Natural killer cell (primary cell): ENCODE measurements at places on chromosomes 13 and 19. TPM values are rescaled to one million over a fixed set of nuclear protein-coding genes. Genes with fewer than 3 reads are reported as not detected.

DNA sequence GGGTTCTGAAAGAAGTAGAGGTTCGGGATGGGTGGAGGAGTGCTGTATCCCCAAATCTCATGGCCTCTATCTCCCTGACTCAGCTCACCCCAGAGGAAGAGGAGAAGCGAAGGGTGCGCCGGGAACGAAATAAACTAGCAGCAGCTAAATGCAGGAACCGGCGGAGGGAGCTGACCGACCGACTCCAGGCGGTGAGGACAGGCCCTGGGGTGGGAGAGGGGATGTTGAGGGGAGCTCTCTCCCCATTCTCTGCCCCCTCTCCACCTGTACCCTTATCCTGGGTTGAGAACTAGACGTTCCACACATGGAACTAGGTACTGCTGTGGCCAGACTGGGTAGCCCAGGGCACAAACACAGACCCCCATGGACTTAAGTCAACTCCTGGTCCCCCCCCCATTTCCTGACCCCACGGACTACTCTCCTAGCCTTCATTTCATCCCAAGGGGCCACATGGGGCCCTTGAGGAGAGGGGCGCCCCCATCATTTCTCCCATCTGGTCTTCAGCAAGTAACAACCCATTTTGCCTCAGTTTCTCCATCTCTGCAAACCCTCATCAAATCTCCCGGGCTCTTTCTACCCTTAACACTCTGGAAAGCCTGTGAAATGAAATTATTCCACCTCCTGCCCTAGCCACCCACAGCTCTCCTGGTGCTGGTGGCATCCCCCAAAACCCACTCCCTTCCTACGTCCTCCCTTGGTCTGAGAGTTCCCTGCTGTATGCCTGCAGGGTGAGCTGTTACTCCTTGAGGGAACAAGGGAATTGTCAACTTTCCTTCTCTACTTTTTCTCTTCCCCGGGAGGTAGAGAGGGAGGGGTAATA lies 3.5 kb downstream of the FOSB start:
- DNase-seq = no peak

DNA sequence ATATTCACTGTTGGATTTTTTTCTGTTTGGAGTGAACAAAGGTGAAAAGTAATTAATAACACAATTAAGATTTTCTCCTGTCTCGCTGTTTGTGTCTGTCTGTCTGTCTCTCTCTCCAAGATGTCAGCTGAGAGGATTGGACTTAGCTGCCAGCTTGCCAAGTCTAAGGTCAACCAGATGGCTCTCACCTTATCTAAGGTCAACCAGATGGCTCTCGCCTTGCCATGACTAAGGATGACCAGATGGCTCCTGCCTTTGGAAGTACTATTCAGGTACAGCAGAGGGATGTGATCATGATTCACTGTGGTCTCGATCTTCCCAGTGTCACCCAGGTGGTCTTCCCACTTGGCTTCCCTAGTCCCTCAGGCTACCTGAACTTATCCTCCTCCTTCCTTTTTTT lies 1436.4 kb downstream of the UQCRFS1 start:
- no peak for DNase-seq

ATP4B gene
- not detected for total RNA-seq

PGLYRP2 gene
- total RNA-seq = not detected

ZNF543 gene
- 4.7 TPM for total RNA-seq

CYP4F8 gene
- total RNA-seq = not detected

GRCh38 chr19:33809960-33810359 lies 13.3 kb downstream of the KCTD15 start:
- DNase-seq = no peak

KBTBD6 gene
- total RNA-seq = 3.1 TPM

GRCh38 chr19:43784241-43784980 lies 3.6 kb upstream of the KCNN4 start:
- no peak for DNase-seq

TMC4 gene
- total RNA-seq = 7.5 TPM

CACNG6 gene
- not detected for total RNA-seq

DNA sequence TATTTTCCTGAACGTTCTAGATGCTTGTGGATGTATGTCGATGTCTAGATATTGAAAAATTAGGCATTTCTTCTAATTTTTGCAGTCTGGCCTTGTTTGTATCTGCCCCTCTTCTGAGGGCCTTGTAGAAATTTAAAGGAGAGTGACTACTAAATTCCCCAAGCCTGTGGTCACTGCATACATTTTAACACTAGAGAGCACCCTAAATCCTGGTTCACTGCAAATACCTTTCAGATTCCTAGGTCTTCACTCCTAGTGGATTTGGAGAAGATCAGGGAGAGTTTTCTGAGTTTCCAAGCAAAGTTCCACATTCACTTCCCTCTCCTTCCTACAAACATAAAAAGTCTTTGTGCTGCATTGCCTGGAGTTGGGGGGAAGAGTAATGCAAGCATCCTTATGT lies 1272.5 kb downstream of the OLFM4 start:
- no peak for DNase-seq

- no peak for DNase-seq
Observed at GRCh38 chr13:110639935-110640334, 24.6 kb downstream of the NAXD start.

DNA sequence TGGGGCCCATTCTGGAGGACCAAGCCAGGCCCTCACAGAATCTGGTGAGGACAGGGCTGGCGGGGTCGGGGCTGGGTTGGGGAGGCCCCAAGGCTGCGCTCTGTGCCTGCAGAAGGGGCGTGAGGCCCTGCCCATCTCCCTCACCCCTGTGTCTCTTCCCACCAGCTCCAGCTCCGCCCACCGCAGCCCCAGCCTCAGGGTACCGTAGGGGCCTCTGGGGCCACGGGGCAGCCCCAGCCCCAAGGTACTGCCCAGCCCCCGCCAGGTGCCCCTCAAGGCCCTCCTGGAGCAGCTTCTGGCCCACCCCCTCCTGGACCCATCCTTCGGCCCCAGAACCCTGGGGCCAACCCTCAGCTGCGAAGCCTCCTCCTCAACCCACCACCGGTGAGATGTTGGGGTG lies 15.4 kb upstream of the PTOV1 start:
- DNase-seq = no peak

DNA sequence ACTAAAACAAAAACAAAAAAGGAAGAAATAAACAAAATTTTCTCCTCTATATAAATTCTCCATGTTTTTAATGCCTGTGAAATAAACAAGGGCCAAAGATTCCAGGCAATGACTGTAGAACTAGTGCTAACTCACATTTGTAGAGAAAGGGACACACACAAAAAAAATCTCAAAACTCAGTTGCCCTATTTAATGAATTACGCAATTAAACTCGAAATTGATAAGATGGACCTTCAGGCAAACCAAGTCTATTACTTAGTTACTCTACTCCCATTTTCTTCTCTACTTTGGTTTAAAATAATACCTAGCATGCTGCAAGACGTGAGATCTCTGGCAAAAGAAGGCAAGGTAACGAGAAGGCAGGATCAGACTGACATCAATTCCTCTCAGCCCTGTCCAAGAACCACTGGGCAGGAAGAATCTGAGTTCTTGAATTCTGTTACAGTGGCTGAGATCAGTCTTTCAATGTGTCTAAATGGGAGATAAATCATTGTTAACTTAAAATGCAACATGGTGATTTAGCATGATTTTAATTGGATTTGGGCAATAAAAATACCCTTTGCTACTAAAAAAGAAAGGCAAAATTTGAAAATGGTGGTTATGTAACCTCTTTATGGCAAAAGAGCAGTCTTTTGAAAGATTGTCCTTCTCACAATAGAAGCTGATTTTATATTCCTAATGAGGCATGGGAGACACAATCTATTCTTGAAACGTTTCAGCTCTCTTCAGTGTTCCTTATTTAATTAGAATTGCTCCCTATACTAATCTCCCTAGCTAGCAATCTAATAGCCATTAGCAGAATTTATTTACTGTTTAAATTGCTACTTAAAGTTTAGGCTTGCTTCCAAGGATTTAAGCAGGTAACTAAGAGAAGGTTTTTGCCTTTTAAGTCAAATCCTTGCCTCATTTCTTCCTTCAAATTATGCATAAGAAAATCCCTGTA lies 25.9 kb downstream of the SPRY2 start:
- DNase-seq = no peak

MCF2L gene
- total RNA-seq = 3.0 TPM

DNA sequence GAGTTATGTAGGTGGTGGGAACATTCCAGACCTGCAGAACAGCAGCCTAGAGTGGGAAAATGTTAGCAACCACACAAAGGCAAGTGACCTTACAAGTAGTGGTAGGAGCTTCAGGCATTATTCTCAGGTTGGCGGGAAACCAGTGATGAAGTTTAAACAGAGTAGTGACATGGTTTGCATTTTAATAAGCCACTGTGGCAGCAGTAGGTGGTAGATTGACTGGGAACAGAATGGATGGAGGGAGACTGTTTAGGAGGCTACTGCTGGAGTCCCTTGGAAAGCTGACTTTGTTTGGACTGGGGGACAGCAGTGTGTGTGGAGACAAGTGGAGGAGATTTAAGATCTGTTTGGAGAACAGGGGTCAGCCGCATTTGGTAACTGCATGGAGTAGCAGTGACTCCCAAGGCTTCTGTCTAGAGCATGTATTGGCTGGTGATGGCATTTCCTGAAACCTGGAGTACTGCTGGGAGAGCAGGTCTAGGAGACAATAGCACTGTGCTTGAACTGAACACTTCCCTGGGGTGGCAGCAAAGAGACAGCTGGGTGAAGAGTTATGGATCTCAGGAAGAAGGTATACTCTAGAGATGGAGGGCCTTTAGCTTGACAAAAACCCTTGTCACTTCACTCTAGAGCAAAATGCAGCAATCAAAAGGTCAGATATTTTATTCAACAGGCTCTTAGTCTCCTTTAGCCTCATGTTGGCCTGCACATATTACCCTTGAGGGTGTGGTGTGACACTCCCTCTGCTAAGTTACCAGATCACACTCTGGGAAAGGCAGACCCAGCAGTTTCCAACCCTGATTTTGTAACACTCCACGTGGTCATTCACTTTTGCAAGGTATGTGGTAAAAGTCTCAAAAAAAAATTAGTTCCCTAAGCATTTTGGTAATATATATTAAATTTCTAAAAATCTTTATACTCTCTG lies 70.3 kb downstream of the DHRS12 start:
- no peak for DNase-seq

DNA sequence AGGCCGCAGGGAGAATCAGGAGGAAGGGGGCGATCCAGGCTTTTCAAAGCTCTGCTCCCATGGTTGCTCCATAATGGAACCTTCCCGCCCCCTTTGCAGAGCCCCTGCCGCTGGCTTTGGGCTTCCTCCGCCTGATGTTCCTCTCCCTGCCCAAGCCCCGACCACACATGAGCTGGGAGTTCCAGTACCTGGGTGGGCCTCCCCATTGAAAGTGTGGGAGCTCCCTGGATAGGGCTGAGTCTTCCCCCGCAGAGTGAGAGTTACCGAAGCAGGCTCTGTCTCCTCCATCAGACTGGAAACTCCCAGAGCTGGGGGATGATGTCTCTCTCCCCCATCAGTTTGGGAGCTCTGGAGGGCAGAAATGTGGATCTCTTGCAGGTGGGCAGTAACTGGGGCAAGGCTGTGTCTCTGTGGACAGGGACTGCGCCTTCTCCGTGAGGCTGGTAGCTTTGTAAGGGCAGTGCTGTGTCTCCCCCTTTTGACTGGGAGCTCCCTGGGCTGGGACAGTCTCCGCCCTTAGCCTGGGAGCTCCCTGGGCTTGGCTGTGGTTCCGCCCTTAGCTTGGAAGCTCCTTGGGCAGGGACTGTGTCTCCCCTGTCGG lies 722 bp downstream of the DCAF15 start:
- peak; percentile 40 for DNase-seq

DNA sequence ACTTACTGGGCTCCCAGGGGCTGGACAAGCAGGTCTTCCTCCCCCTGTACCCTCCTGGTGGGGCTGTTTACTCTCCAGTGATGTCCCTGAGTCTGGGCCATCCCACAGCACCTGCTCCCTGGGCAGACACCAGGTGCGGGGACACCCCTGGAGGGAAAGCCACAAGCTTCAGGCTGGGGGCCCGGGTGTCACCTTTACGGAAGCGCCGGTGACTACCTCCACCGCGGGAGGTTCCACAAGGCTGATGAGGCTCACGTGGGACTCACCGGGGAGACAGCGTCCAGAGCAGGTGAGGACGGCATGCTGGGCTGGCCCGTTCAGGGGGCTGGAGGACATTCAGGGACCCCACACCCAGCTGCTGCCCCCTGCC lies 24.9 kb downstream of the NFILZ start:
- DNase-seq = no peak

DNA sequence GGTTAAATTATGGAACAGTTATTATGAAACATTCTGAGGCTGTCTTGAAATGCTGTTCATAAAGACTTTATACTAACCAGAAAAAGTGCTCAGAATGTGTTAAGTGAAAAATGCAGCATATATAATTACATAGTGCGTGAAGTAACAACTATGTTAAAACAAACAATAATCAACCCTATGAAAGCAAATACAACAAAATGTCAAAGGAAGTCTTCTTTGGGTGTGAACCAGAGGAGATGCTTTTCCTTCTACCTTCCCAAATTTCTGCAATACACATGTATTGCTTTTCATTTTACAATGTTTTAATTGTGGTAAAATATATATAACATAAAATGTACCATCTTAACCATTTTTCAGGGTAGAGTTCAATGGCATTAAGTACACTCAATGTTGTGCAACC lies 45.7 kb downstream of the F2RL3 start:
- DNase-seq = no peak

CERS4 gene
- total RNA-seq = 69.8 TPM

GRCh38 chr19:48613852-48614435 lies 932 bp downstream of the FAM83E start:
- DNase-seq = no peak

SIAH3 gene
- total RNA-seq = not detected

VSTM1 gene
- 0.72 TPM for total RNA-seq

DNA sequence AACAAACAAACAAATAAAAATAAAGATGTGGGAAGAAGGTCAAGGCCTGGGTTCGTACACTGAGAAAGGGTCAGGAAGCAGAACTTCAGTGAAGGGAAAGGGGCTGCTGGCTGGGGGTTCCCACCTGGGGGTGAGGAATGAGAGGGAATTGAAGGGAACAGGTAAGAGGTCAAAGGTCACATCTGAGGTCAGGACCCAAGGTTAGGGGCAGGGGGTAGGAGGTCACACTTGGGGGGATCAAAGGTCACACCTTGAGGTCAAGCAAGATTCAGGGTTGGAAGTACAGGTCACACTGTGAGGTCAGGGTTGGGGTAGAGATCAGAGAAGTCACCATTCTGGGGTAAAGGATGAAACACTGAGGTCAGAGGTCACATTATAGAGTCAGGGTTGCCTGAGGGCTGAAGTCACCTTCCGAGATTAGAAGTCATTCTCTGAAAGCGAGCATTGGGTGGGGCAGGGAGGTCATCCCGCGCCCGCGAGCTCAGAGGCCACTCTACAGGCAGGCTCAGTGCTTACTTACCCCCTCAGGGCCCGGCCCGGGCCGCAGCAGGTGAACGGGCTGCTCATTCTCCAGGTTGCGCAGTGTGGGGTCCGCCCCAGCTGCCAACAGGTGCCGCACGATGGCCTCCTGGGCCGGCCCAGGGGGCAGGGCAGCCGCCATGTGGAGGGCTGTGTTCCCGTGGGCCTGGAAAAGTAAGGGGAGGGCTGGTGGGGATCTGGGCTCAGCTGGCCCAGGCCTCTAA lies 10.8 kb downstream of the NFKBID start:
- no peak for DNase-seq

FOXO1 gene
- total RNA-seq = 27.6 TPM

- no peak for DNase-seq
Observed at GRCh38 chr19:12865746-12866415, 15.4 kb downstream of the DNASE2 start.

GRCh38 chr13:32019612-32020233 lies 11.9 kb upstream of the FRY start:
- no peak for DNase-seq

CEACAM5 gene
- not detected for total RNA-seq

SHANK1 gene
- total RNA-seq = 0.75 TPM

- no peak for DNase-seq
Observed at GRCh38 chr13:82947683-82948082, 934.6 kb downstream of the SLITRK1 start.
